NCI-H526 (cell line): ENCODE measurements at places on chromosomes 5 and 9.

DNA sequence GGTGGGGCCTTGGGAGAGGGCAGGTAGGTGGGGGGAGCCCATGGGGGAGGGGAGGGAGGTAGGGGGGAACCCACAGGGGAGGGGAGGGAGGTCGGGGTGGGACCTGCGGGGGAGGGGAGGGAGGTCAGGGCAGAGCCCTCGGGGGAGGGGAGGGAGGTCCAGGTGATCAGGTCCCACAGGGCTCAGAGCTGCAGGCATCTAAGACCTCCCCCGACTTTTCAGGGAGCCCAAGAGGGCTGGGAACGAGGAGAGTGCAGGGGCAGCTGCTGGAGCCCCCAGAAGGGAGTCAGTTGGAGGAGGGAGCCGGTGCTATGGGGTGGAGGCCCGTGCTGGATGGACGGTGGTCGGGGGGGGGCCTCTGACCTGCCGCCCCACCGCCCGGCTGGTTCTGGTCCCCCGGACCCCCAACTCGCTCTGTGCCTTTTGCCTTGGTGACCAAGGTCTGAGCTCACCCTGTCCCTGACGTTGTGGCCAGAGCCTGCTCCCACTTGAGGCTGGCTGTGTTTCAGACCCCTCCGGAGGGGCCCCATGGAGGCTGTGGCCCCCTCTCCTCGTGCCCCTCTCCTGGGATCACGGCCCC lies 31.8 kb downstream of the SLC9A3 start:
- DNase-seq = no peak

- no peak for DNase-seq
These were observed 2.9 kb upstream of the CSF2 start for GRCh38 chr5:132070460-132071337.

GRCh38 chr9:98201102-98201501 lies 8.7 kb upstream of the CORO2A start:
- DNase-seq = no peak

GRCh38 chr5:146718609-146719008 lies 159.9 kb downstream of the PPP2R2B start:
- no peak for DNase-seq

GRCh38 chr5:34474573-34475021 lies 181.5 kb upstream of the RAI14 start:
- peak; percentile 59 for DNase-seq

- no peak for DNase-seq
These were observed 284.7 kb upstream of the MAP3K1 start for GRCh38 chr5:56530626-56531138.

GRCh38 chr9:136793086-136793946 lies 2.2 kb downstream of the TMEM141 start:
- peak; percentile 34 for DNase-seq

DNA sequence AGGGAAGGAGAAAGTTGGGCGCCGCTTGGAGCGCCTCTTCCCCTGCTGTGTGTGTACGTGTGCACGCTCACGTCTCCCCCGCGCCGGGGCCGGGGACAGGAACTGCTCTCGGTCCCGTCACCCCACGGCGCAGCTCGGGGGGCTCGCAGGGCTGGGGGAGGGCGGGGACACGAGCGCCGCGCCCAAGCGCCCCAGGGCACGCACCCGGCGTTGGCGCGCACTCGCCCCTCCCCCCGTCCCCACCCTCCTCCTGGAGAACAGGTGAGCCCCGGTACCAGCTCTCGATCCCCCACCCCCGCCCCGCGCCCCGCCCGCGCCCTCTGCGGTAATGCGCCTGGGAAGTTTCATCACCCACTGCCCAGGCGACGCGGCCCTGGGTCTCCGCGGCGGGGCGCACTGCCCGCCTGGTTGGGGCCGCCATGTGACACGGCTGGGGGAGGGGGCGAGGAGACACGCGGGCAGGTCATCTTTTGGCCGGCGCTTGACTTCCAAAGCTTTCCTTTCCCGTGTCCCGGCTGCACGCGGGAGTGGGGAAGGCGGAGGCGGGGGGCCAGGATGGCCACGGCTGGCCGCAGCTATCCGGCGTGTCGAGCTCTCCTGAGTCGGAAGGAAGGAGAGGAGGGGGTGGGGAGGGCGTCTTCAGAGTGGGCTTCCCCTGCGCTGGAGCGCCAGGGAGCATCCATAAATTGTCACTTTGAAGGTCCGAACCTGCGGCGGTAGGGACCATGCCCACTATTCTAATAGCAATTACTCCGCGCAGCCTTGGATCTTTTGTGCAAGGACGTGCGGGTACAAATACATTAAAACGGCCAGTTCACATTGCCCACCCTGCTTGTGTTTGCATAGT lies 1.5 kb upstream of the STC2 start:
- peak; percentile 40 for DNase-seq

GRCh38 chr5:132134384-132134783 lies 60.8 kb downstream of the CSF2 start:
- no peak for DNase-seq
